ENCODE measurements at places on chromosomes 4 and X.

DNA sequence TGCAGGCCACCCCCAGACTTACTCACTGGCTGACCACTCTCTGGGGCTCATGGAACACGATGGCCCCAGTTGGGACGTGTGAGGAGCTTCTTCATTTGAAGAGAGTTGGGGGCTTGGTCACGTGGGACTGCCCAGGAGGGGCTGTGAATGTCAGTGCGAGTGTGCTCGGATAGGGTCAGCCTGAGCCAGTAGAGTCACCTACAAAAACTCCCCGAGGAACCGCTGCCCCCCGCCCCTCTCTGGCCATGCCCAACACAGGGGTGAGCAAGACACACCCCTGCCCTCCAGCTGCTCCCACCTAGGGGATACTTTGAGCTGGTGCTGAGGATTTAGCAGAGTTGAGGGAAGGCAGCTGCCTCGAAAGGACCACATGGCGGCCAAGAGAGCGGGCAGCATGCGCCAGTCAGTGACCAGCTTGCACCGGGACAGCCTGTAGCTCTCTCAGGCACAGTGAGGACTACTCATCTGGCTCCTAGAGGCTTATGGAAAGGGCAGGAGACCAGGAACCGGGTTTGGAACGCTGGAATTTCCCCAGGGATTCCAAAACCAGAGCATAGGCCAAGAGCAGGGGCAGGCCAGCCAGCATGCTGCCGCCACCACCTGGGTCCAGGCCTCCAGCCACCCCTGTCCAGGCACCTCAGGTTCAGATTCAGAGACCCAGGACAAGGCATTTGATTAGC is 8.4 kb downstream of the PNMA6E start:
- no peak for DNase-seq

DNA sequence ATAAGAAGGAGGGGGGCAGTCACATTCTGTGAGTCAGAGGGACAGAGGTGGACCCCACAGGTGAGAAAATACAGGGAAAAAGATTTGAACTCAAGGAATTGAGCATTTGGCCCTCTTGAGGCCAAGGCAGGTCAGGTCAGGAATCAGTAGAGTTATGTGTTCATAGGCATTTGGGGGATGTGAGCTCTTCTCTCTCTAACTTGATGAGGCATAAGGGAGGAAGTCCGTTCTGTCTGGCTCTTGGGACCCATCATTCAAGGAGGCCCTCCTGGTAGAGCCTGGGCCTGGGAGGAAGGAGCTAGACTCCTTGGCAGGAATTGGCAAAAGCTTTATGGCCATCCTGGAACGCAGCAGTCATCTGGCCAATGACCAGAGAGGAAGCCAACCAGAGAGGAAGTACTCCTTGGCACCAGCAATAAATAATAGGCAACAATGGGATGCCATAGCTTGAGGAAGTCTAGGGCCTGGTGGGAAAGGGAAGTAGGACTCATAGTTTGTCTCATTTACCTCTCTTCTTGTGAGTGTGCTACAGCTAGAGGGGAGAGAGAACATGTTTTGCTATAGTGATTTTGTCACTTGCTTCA is 53.0 kb downstream of the MSN start:
- DNase-seq: no peak

- DNase-seq: no peak
These were observed 32.3 kb upstream of the ZFX start for GRCh38 chrX:24117258-24117657.

GRCh38 chr4:6951880-6952381 is 42.3 kb downstream of the TBC1D14 start:
- no peak for DNase-seq

- DNase-seq: no peak
These were observed 29.7 kb upstream of the HELT start for GRCh38 chr4:184988611-184989010.

DNA sequence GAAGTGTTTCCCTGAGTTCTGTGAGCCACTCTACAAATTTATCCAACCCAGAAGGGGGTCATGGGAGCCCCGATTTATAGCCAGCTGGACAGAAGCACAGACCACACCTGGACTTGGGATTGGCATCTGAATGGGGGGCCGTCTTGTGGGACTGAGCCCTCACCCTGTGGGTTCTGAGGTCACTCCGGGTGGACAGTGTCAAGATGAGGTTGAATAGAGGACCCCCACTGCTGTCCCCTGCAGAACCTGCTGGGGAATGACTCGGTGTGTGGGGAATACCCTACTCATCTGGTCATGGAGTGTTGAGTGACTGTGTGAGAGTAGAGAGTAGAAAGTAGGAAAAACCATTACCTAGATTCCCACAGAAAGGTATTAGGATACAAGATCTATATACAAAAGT is 67.5 kb downstream of the ZFYVE28 start:
- DNase-seq: peak; percentile 16

- no peak for DNase-seq
These were observed 57.3 kb upstream of the TCEAL2 start for GRCh38 chrX:102067966-102068723.

DNA sequence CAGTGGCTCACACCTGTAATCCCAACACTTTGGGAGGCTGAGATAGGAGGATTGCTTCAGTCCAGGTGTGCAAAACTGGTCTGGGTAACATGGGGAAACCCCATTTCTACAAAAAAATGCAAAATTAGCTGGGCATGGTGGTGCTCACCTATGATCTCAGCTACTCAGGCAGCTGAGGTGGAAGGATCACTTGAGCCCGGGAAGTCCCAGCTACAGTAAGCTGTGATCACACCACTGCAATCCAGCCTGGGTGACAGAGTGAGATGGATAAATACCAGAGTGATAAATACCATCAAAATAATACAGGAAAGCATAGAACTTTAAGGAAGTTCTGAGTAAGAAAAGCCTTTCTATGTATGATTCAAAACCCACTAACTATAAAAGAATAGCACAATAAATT is 52.8 kb downstream of the LRBA start:
- no peak for DNase-seq

- DNase-seq: no peak
These were observed 1649.8 kb upstream of the PCDH10 start for GRCh38 chr4:131499141-131499873.

GRCh38 chrX:154008521-154008920 is 11.2 kb downstream of the IRAK1 start:
- no peak for DNase-seq

DNA sequence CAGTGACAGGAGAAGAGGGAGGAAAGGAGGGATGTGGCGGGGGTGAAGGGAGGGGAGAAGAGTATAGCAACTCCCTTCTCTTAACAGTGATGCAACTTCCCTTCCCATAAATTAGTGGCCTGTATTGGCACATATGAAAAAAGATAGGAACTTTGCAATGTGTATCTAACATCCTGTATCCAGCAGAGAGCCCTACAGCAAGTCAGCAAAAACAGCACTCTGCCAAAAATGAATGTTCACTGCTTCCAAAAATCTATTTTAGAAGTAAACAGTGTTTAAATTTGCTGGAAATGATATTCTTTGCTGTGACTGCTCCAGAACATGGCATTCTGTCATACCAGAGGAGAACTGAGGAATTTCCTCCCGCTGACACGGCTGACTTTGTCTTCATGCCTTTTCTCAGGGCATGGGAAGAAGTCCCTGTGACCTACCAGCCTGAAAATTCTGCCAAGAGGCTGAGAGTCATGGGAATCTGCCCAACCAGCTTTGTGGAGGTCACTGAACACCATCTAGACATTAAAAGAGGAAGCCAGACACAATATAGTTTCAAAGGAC is 343.4 kb upstream of the RASGEF1B start:
- peak; percentile 23 for DNase-seq

DNA sequence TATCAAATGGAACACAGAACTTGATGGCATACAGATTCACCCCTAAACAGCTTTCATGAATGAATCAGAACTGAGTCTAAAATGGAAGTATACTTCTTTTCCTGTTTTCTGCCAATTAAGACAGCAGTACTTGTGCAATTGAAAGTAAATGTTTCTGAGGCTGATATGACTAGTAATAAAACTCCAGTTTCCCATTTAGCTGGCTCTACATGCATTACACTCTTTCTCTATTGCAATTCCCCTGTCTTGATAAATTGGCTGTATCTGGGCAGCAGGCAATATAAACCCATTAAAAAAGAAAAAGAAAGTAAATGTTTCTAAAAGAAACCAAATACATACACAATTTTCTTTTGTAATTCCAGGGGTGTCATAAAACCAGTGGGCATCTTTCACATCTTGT is 4.6 kb downstream of the NOA1 start:
- no peak for DNase-seq

GRCh38 chr4:173293663-173294062 is 40.5 kb downstream of the HMGB2 start:
- DNase-seq: no peak

GRCh38 chr4:38625508-38625907 is 38.5 kb upstream of the KLF3 start:
- DNase-seq: no peak

DNA sequence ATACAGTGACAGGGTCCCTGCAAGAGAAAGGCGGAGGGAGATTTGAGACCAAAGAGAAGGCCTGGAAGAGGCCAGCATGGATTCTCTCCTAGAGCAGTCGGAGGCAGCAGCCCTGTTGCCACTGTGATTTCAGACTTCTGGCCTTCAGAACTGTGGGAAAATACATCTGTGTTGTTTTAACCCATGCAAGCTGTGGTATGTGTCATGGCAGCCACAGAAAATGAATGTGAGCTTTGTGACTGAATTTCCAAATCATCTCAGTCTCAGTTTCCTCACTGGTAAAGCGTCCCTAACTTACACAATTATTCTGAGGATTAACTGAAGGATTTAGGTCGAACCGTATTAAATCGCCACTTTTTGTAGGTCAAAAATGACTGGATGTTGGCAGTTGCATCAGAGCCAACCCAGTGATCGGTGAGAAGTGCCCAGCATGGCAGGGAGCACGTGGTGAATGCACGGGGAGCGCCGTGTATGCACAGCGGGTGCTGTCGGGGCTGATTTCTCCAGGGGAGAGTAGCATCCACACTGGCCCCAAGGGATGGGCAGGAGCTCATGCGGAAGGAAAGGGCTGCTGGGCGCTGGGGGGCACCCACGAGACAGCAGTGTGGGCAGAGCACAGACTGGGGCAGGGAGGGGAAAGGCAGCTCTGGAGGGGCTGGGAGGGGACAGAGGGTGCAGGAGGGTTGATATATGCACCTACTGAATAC is 23.8 kb upstream of the NSG1 start:
- DNase-seq: no peak

GRCh38 chr4:152870606-152871005 is 65.5 kb upstream of the FHDC1 start:
- no peak for DNase-seq

DNA sequence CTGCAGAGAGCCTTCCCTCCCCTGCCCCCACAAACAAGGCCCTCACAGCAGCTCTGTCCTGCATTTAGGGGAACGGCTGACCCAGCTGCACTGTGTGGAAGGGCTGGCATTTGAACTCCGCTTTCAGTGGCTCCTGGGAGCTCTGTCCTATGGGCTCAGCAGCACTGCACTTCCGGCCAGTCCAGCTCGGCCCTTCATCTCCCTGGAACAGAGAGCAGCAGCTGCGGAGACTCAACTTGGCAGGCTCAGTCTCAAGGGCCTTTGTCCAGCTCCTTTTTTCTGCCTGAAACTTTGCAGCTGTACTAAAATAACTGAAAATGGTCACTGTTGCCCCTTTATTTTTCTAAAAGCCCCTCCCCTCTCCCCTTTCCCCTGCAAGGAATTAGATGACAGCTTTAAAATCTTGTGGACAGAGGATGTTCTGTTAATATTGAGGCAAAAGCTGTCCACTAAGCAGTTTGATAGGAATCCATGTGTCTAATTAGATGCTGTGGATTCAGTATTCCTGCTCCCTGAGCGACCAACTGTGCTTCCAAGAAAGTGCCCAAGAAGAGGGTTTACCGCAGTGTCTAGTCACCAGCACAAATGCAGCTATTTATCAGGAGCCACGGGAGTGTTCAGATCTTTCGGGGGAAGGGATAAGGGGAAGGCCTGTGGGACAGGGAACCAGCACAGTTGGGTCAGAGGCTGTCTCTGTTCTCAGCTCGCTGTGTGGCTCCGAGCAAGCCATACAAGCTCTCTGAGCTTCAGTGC is 133.1 kb downstream of the AFAP1 start:
- DNase-seq: peak; percentile 87
